ENCODE measurements at places on chromosomes 7 and 10.

DNA sequence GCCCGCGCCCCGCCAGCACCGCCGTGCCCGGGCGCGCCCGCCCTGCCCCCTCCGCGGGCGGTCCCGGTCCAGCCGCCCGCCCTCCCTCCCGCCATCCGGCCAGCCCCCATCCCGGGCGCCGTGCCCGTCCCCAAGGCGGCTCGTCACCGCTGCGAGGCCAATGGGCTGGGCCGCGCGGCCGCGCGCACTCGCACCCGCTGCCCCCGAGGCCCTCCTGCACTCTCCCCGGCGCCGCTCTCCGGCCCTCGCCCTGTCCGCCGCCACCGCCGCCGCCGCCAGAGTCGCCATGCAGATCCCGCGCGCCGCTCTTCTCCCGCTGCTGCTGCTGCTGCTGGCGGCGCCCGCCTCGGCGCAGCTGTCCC is at the start of gene HTRA1:
TSS of gene HTRA1 (plus strand) at position 187 of the 362 bp plus-strand sequence. CDS start at position 287, 100 bp downstream.
- DNase-seq = peak; percentile 78

DNA sequence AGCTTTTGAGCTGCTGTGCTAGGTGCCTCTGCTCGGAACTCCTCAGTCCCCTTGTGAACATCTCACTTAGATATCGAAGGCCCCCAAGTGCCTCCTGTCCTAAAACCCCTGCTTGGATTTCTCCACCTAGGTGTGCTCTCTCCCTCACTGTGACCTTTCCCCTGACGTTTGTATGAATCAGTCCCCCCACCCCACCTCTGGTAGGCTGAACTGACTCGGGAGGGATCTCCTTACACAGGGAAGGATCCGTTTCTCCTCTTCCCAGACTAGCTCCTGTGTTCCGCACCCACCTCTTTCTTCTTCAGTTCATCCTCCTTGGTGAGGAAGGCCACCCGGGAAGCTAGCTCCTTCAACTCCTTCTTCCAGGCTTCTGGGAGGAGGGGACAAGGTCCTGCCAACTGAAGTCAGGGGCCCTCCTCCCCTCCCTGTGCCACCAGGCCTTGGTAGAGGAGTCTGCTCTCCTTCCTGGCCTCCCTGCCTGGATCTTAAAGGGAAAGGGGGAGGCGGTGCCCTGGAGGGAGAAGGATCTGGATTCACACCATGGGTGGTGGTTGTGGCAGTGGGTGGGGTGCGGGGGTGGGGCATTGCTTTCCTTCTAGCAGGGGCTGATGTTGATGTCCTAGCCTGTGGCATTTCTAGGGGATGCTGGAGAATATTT is 6.8 kb downstream of the TBATA start:
- no peak for DNase-seq

DNA sequence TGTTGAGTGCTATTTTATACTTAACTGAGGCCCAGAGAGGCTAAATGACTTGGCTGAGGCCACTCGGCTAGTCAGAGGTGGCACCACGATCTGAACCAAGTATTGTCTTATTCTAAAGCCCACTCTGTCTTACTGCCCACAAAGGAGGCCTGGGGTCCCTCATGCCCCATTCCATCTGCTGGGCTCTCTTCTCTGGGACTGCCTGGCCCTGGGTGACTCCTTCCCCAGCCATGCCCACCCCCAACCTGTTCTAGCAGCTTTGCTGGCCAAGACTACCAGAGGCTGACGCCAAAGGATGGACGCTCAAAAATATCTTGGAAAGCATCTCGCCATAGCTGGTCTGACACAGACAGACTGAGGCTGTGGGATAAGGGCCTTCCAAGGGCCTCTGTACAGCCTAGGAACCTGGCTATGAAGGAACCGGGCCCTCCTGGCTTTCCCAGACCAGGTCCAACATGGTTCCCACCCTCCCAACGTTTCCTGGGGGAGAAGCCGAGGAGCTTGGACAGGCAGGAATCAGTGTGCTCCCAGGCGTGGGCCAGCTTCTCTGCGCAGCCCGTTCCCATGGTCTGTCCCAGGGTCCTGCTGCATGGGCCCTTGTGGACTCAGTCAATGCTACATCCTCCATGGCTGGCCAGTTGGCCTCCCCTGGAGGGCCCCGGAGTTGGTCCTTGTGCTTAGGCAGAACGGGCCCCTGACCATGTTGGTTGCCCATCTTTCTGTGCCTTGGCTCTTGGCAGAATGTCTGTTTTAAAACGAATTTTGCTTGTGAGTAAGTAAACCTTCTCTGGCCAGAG is 11.7 kb downstream of the HSPA12A start:
- DNase-seq = no peak

- no peak for DNase-seq
These were observed 222.3 kb upstream of the ZWINT start for GRCh38 chr10:56583316-56583715.

DNA sequence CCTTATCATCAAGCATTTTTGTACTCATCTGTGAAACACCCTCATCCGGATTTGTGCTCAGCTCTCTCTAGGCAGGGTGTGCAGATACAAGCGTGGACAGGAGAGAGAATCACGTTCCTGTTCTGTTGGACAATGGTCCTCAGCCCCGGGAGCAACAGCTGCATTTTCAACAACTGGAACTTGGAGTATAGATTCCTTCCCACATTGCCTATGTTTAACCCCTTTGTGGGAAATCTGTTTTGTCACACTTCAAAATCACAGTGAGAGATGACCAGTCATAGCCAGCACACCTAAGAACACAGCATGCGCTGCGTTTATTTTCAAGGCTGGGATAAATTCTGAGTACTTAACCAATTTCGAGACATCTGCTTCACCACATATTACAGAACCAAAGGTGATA is 32.5 kb downstream of the MAP3K8 start:
- no peak for DNase-seq

Measured in nucleus accumbens (tissue), 56 donors.